Brain (organoid and tissue), 16 donors: ENCODE measurements at places on chromosomes 2 and 18.

DNA sequence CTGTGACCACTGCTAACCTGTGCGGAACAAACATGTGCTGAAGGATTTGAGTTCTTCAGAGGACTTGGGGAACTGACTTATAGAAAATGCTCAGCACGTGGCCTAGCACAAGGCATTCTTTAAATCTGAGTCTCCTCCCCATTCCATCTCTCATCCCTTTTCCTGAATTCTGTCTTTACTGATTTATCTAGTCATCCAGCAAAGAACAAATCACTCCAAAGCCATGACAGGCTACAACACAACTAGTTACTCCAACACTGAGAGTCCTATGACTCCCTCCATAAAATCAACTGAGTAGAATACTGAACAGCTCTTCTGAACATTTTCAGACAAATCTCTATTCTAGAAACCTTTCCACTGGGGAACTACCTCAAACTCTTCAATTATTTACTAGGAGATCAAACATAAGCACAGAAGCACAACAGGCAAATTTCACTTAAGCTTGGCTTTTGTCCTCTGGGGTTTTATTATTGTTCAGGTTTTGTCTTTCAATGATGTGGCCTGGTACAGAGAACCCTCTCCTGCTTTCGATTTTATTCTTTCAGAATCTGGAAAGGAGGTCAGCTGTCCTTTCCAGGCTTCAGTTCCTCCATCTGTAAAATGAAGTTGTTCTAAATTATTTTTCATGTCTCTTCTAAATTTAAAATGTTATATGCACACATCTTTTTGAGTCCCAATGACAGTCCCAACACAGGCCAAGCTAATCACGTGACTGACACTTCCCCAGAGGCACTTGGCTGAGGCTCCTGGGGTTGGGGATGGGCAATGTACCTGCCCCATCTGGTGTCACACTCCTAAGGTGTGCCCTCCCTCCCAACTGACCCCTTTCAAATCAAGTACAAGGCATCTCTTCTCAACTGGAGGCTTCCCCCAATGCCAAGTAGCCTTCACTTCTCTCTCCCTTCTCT is 31.8 kb downstream of the RNU4ATAC start:
- no peak for DNase-seq

DNA sequence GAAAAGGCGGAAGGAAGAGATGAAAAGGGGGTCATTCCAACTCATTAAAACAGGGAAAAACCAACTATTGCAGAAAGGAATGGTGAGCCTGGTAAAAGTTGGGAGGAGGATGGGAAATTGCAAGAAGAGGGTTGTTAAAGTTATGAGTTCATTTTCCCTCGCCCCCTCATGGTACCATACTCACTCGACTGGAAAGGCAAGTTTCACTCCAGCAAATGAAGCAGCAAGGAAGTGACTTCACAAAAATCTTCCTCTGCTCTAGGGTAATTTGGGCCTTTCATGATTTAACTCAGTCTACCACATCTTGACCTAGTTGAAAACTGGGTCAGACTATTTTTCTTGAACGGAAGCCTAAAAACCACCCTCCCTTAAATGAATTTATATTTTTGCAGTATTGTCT is 22.8 kb upstream of the DAW1 start:
- no peak for DNase-seq

- DNase-seq: peak; percentile 47
These were observed 27.0 kb downstream of the IRS1 start for GRCh38 chr2:226772389-226773179.

DNA sequence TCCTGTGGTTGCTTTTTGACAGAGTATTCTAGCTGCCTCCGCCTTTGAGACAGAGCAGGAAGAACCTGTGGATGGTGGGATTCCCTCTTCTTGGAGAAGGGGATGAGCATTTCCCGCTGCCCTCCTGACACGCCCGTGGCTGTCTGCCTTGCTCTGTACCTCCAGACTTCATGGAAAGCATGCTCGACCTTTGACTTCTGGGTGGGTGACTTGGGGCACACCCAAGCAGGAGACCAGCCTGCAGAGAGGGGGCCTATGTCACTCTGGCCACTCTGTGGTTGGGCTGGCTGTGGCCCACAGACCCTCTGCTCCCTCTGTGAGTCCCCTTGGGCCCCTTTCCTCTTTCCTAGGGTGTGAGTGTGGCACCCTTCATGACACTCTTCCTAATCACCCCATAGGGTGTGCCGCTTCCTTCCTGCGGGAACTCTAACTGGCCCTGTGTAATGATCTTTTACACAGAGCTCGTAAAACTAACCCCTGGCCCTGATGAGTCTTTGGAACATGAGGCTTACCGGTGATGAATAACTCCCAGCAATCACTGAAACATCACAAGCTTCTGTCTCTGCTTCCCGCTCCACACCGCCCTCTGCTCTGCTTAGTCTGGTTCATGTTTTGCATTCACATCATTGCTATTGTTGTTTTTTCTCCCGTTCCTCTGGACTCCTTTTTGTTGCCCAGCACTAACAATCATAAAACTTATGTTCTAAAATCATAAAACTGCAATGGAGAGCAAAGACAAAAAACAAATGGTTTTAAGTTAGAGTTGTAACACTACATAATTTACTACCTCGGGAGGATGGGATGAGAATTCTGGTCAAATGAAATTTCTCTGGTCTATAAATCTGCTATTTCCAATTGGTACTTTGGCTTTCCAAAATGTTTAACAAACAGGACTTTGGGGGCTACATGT is 101.1 kb downstream of the SH3YL1 start:
- no peak for DNase-seq

GRCh38 chr2:20446917-20447436 is at the start of gene RHOB:
Gene RHOB, plus strand, starts transcription at chr2:20447074. Its CDS starts 392 bp downstream, at chr2:20447466.
- DNase-seq: peak; percentile 99

GRCh38 chr2:8548619-8549150 is 133.2 kb upstream of the ID2 start:
- no peak for DNase-seq

DNA sequence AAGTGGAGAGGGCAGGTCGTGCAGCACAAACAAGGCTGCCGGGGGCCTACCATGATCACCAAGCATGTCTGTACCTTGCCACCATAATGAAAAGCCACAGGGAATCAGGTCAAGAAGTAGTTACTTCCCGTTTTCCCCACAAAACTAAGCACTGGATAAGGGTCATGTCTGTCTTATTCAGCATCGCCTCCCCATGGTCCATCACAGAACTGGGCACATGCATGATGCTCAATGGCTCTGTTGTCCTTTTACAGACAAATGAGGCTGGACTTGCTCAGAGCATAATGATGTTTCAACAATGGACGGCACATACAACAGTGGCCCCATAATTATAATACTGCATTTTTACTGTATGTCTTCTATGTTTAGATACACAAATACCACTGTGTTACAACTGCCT is 27.5 kb downstream of the REEP1 start:
- DNase-seq: no peak

- no peak for DNase-seq
These were observed 73.7 kb upstream of the MAP3K20 start for GRCh38 chr2:173001664-173002604.

DNA sequence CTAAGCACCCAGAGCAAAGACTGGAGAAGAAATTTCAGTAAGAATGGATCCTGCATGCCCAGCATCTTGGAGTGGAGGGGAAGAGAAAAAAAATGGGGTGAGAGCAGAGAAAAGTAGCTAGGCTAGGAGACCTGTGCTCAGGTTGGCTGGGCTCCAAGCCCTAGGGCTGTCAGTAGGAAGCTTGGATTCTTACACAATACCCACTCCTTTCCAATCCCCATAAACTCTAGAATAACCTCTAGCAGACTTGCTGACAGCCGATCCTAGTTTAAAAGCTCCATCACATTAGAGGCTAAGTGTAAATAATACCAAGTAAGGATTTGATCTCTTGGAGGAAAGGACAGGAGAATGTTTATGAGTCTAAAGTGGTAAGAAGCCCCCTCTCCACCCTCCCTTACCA is 46.2 kb upstream of the NABP1 start:
- DNase-seq: no peak

- DNase-seq: no peak
These were observed 162.2 kb downstream of the FIGN start for GRCh38 chr2:163573652-163574051.

DNA sequence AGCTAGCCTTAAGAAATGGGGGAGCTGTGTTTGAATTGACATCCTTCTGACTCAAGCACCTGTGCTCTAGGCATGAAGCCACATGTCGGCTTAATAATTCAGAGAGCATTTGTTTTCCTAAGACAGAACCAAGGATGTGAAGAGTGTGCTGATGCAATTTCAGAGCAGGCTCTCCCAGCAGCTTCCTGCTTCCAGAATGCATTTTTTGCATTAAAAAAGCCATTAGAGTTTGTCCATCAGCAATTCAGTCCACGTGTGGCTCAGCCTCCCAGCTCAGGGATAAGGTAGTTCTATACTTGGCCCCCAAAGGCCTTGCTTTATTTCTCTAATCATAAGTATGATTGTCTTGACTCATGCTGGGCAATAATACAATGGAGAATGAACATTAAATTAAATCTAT is 37.7 kb downstream of the DOCK10 start:
- peak; percentile 56 for DNase-seq

GRCh38 chr2:201660293-201660895 is 17.1 kb upstream of the TMEM237 start:
- DNase-seq: no peak

DNA sequence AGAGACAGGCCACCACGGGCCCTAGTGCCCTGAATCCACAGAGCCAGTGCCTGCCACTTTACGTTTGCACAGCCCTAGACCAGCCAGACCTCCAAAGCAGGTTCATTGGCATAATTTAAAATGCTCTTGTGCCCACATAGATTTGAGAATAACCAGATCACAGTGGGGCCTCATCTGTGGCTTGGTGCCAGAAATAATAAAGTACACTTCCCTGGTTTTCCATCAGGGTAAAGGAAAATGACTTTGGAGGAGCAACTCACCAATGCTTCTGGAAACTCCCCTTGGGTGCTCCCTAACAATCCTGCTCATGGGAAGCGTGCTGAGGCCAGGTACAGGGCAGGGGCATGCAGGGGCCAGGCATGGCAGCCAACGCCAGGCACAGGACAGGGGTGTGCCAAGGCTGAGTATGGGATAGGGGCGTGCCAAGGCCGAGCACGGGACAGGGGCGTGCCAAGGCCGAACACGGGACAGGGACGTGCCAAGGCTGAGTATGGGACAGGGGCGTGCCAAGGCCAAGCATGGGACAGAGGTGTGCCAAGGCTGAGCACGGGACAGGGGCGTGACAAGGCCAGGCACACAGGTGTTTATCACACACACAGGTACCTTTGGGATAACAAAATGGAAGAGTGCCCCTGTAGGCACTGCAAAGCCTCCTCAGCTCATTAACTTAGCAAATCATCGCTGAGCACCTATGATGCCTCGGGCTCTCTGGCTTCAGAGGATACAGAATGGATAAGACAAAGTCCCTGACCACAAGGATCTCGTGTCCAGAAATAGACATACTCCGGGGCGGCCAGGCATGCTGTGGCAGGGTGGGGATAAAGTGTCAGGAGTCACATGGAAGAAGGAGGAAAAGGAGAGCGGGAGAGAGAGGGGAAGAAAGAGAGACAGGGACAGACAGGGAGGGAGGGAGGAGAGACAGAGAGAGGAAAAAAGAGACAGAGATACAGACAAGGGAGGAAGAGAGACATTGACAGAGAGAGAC is 334.7 kb downstream of the EIPR1 start:
- DNase-seq: no peak

- no peak for DNase-seq
These were observed 75.6 kb upstream of the MGAT5 start for GRCh38 chr2:134178138-134178877.

GRCh38 chr2:2582998-2583545 is 252.0 kb upstream of the MYT1L start:
- DNase-seq: no peak

DNA sequence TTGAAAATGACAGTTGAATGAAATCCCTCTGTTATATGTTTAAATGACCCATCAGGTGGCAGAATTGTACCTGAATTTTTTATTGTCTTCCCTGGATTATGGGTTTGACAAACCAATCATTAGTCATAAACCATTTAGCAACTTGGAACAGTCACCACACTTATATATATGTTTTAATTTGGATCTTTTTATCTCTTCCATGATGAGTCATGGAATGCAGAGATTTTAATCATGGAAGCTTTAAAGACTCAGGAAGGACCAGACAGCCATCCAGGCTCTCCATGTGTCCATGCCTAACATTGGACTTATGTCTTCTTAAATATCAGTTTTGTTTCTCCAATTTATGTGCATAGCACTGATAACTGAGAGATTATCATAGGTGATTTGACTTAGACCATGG is 188.3 kb upstream of the ZSWIM2 start:
- no peak for DNase-seq

- DNase-seq: no peak
These were observed 12.4 kb downstream of the G6PC2 start for GRCh38 chr2:168913495-168913894.

DNA sequence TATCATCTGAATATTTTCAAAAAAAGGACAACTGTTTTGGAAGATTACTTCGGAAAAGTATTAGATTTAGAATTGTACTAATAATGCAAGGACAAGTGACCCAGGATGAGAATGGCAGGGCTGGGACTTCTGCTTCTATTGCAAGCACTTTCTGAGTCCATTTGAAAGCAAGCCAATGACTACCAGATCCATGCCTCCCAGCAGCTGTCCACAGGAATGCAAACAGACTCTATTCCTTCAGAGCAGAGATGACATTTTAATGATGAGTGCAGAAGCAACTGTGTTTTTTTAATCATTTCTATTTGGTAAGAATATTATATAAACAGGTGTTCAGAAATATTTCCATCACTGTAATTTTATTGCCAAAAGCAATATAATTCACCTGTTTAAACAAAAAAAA is 456.7 kb downstream of the SOX11 start:
- DNase-seq: no peak

GRCh38 chr2:54332386-54332785 is 76.4 kb upstream of the TSPYL6 start:
- DNase-seq: no peak

GRCh38 chr2:170227951-170228350 is 50.0 kb downstream of the MYO3B start:
- DNase-seq: no peak

GRCh38 chr2:75133621-75134570 is 65.4 kb downstream of the TACR1 start:
- DNase-seq: no peak

GRCh38 chr2:242030226-242030575 is 160.7 kb downstream of the RTP5 start:
- no peak for DNase-seq

DNA sequence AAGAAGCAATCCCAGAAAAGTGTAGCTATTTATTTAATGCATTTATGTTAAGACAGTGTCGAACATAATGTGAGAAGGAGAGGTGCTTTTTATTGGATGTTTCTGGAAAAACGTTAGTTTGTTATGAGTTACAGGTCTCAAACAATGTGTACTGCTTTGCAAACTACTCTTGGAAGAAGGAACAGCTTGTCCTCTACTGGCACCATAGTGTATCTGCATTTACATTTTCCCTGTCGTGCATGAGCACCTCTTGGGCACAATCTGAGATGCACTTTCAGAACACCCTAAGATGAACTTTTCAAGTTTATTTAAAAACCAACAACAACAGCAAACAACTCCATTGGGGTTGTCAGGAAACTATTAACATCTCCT is 22.8 kb downstream of the CCNYL1 start:
- peak; percentile 27 for DNase-seq

DNA sequence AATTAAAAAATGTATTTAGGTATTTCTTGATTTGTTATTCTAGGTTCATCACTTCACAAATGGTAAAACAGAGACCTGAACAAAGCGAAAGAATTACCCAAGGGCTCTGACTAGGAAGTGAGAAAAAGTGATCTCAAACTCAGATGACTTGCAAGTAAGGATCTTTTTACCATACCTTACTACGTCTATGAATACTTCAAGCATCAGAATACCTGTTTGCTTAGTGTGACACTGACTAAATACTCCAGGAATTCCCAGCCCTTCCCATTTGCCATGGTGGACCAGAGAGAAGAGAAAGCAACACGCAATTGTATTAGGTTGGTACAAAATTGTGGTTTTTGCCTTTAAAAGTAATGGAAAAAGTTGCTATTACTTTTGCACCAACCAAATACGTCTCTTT is 35.8 kb upstream of the FIGN start:
- no peak for DNase-seq
